Activated CD8-positive, alpha-beta T cell treated with anti-CD3 and anti-CD28 coated beads for 36 hours (primary cell): ENCODE measurements at places on chromosomes 12 and 14. TPM values are rescaled to one million over a fixed set of nuclear protein-coding genes. Genes with fewer than 3 reads are reported as not detected.

GRCh38 chr12:128076188-128076587 lies 190.8 kb upstream of the TMEM132C start:
- DNase-seq, result no peak

- no peak for DNase-seq
Observed at GRCh38 chr14:21408147-21408546, 24.3 kb upstream of the SUPT16H start.

GRCh38 chr12:10562306-10562933 lies 51.0 kb downstream of the MAGOHB start:
- DNase-seq, result peak; percentile 35

DNA sequence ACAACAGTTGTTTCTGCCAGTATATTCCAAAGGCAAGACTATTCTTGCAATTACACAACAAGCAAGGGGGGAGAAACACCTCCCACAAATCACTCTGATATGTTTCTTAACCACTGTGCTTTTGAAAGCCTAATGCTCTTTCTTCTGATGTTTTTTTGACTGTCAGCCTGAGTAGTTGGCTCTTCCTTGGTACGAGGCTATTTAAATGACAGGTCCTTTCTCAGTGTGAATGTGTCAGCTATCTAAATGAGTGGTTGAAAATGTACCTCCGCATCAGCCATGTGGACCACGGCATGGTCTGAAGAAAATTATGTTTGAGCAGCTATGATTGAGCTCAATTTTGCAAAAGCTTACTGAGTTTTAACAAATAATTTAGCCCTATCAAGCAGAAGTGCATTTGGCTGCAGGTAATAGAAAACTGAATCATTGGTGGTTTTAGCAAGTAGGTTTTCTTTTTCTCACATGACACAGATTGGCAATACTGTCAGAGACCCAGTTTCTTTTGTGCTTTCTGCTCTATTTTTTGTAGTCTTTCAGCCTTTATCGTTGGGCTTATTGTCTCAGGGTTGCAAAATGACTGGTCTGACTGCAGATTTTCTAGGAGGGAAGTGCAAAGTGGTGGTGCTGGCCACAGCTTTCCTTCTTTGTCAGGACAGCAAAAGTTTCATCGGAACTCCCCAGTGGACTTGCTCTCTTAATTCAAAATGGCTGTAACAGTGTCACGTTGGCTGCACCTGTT lies 162.8 kb downstream of the RGS6 start:
- DNase-seq, result no peak

- DNase-seq, result no peak
Observed at GRCh38 chr14:89184952-89185351, 232.1 kb downstream of the FOXN3 start.

- no peak for DNase-seq
Observed at GRCh38 chr14:83320837-83321236, 1787.2 kb upstream of the SEL1L start.

GRCh38 chr12:61070640-61071414 lies 1189.4 kb upstream of the USP15 start:
- DNase-seq, result no peak

DNA sequence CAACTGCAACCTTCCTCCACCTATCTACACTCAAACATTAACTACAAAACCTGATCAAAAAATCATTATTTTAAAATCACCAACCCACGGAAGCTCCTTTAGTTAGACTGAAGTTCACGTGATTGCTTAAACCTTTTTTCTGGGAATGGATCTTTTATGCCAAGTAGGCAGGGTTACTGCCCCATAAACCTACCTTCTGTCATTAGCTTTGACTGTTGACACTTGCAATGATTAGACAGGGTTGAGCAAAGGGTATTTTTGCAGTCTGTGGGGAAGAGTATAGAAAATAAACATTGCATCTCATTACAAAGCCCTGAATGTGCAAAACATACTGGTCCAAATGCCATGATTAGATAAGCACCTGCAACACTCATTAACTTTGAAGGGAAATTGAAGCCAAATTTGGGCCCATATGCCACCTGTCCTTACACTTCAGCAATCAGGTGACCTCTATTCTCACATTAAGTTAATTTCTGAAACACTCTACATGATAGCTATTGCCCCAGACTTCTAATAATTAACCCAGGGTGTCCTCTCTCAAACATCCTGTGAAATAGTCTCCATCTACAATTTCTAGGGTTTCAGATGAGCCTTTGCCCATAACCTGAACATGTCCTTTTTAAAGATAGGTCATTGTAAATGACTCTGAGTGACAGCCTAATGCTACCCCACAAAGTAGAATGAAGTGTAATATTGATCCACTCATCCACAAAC lies 156.0 kb upstream of the PLEKHG7 start:
- no peak for DNase-seq

- peak; percentile 75 for DNase-seq
Observed at GRCh38 chr12:3743803-3744202, 9.1 kb downstream of the CRACR2A start.

DNA sequence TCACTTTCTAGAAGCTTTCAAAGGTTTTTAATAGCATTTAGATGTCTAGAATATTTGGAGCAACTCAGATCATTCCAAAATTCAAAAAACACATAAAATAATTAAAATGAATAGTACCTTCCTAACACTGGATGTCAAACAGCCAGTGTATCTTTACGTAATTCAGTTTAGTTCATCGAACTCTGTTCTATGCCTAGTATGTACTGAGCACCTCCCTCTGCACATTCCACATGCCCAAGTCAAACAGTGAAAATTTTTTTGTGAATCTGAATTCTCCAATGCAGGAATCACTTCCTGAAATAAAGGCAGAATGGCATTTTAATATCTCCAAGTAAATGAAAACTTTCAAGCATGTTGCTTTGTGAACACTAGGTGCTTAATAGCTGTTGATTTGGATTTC lies 192.3 kb downstream of the C12orf42 start:
- no peak for DNase-seq

DNA sequence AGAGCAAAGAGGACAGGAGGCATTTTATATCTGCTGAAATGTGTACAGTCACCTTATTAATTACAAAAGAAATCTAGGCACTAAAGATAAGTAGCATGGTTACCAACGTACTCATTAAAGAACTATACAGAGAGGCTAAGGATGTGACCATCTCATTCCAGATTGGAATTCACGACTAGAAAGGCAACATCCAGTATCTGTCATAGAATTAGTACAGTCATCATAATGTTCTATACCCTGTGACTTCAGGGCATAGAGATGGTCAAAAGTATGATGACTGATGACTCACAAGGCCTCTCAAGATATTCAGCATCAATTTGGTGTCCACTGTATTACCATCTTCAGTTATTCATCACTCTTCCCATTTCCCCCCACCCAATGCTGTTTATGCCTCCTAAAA lies 144.0 kb upstream of the PLEKHG7 start:
- DNase-seq, result no peak

- no peak for DNase-seq
Observed at GRCh38 chr12:114935658-114936057, 251.7 kb upstream of the TBX3 start.

GRCh38 chr14:61152851-61153364 lies 128.2 kb downstream of the TMEM30B start:
- no peak for DNase-seq

DNA sequence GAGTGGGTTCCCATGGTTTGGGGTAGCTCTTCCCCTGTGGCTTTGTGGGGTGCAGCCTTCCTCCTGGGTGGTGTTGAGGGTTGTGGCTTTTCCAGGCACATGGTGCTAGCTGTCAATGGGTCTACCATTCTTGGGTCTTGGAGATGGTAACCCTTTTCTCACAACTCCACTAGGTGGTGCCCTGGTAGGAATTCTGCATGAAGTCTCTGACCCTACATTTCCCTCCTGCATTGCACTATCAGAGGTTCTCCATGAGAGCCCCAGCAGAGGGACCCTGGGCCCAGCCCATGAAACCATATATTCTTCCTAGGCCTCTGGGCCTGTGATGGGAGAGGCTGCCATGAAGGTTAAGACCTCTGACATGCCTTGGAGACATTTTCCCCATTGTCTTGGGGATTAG lies 1093.3 kb downstream of the SLC16A7 start:
- DNase-seq, result peak; percentile 3

DNA sequence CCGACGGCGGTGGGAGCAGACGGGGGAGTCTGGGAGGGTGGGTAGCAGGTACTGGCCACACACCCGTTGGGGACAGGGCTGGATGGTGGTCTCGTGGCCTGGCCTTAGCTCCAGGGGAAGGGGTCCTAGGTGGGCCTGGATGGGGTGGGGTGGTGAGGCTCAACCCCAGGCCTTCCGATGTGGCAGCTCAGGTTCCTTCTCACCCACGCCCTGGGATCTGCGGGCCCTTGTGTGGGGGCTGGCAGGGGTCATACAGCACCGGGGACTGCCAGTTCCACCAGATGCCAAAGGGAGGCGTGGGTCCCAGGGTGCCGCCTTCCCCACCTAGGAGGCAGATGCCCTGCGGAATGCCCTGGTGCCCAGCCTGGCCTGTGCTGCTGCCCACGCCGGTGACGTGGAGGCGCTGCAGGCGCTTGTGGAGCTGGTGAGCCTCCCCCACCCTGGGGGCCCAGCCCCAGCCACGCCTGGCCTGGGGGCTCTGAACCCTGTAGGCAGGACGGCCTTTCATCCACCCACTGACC lies 21.0 kb downstream of the ASPG start:
- DNase-seq, result no peak

DNA sequence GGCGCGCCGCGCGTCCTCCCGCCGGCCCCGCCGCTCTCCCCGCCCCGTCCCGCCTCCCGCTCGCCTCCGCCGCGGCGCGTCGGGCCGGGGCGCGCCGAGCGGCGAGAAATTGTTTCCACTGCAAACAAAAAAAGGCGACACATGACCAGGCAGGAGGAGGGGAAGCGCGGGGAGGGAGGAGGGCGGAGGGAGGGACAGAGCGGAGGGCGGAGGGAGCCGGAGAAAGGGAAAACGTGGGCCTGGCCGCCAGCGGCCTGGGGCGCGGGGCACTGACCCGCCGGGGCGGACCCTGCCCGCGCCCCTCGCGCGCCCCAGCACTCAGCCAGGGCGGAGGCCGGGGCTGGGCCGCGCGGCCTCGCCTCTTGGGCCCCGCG lies at the start of gene FOXN3:
Gene FOXN3, minus strand, starts transcription at position 143 of the 374 bp plus-strand sequence. CDS start 4,757 bp downstream, outside the sequence.
- DNase-seq, result peak; percentile 91

DNA sequence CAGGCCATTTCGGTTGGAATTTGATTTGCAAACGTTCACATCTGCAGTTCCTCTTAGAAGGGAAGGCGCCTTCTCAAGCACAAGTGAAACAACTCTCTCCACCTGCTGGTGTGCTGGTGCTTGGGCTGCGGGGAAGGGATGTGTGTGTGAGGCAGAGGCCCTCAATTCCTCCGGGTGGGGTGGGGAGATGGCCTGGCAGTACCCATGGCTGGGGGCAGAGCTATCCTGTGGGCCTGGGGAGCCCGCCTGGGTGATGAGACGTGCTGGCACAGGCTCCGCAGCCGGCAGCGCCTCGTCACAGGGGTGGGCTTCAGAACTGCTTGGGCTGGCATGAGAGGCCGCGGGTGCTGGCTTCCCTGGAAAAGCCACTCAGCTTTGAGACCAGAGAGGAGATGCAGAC lies 28.9 kb upstream of the TDRD9 start:
- DNase-seq, result no peak

GRCh38 chr14:105257464-105257863 lies 9.1 kb downstream of the BTBD6 start:
- no peak for DNase-seq

GRCh38 chr14:28901631-28902030 lies 135.0 kb downstream of the FOXG1 start:
- DNase-seq, result no peak

DNA sequence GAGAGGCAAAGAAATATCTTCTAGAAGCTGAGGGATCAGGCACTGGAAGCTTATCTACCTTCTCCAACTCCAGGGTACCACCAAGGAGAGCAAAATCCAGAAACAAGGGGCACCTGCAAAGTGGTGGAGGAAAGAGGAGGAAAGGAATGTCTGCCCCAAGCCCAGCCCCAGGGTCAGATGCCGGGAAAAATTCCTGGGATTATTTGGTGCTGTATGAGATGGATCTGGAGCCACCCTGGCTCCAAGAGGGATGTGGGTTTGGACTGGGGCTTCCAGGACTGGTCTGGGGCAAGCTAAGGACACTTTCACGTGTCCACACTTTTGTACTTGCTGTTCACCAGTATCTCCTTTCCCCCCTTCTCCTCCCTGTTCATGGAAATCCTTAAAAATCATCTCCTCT lies 69.8 kb downstream of the DPF3 start:
- no peak for DNase-seq

GRCh38 chr12:85569261-85569660 lies 266.9 kb downstream of the RASSF9 start:
- no peak for DNase-seq

DNA sequence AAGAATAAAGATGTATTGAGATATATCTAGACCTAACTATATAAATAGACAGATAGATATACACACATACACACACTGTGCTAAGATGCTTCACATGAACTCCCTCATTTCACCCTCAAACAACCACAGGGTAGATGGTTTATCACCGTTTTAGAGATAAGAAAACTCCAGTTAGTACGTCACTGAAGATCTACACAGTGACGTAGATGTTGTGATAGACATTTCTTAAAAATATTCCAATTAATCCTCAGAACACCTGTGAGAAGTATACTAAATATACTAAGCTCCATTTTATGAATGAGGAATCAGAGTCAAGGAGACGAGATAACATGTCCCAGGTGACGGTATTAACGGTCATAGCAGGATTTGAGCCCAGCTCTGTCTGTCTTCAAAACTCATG lies 31.5 kb downstream of the CCDC60 start:
- DNase-seq, result no peak

DNA sequence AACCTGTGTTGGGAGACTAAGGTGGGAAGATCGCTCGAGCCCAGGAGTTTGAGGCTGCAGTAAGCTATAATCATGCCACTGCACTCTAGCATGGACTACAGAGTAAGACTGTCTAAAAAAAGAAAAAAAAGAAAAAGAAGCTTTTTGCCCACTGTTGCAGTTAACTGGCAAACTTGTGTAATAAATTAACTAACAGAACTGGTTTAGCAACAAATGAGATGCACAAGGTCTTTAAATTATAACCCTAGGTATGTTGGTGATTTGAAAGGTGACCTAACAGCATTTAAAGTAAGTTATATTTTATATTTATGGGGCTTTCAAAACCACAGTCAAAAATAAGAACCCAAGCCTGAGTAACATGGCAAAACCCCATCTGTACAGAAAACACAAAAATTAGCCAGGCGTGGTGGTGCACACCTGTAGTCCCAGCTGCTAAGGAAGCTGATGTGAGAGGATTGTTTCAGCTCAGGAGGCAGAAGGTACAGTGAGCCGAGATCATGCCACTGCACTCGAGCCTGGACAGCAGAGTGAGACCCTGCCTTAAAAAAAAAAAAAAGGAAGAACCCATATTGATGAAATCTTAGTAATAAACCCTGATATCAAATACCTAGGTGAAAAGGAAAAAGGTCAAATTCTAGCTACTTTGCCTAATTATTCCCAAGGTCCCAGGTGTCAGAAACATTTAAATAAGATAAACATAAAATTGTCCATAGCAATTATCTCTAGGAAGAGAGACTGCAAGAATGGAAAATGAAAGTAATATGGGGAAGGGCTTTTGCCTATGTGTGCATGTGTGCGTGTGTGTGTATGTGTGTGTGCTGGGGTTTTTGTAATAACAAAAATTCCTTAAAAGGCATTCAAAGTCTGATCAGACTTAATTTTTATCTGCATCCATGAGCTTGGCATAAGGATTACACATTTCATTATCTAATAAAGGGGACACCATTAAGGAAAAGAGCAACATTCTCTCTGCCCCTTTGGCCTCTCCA lies 15.4 kb downstream of the SYNE2 start:
- peak; percentile 32 for DNase-seq

- DNase-seq, result no peak
Observed at GRCh38 chr14:102479777-102480176, 29.8 kb downstream of the ANKRD9 start.

- DNase-seq, result no peak
Observed at GRCh38 chr12:88625356-88625755, 45.1 kb upstream of the KITLG start.

Gene IL31
- total RNA-seq, result not detected

Gene MYBPC1
- total RNA-seq, result not detected

Gene INHBE
- total RNA-seq, result 2.3 TPM

Gene CLEC1A
- not detected for total RNA-seq

Gene EPYC
- not detected for total RNA-seq
